ENCODE measurements at places on chromosomes 16 and 17.

DNA sequence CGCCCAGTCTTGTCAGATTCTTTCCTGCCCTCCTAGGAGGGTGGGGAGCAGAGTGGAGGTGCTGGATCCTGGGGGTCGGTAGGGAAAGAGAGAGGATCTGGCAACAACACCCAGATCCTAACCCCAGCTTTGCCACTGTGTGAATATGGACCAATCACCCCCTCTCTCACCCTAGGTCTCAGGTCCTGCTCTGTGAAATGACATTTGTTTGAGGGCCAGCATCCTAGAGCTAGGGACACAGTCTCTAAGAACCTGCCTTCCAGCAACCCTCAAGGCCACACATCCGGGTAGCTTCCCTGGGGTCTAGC is 28.4 kb upstream of the MAP3K14 start:
- DNase-seq = no peak

DNA sequence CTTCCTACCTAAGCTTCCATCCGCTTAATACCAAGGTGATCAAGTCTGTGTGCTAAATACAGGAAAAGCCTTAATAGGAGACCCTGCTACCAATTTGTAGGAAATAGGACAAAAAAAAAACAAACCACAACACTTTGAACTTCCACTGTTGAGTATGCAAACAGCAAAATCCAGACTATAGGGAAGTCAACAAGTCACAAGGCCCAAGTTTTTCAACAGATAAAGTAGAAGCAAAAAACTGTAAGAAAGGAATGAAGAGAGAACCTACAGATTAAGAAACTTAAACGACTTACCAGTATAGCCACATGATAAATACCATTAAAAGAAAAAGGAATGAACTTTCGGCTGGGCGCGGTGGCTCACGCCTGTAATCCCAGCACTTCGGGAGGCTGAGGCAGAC is 7.4 kb downstream of the USP22 start:
- no peak for DNase-seq

DNA sequence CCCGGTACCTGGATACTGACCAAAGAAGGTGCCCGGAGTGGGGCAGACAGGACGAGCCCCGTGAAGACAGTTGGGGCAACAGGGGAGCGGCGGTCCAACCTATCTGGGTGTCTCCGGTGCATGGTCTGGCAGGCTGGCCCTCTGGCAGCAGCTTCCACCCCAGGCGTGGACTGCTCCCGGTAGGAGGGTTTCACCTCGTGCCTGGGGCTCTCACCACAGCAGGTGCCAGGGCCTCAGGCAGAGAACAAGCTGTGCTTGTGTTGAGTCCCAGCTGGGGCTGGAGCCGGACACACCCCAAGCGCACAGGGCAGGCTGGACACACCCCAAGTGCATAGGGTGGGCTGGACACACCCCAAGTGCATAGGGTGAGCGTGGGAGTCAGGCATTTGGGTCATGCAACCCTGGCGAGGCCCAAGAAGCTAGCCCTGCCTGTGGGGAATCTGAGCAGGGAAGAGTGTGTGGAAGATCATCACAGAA is 1.5 kb upstream of the FBXL16 start:
- no peak for DNase-seq

DNA sequence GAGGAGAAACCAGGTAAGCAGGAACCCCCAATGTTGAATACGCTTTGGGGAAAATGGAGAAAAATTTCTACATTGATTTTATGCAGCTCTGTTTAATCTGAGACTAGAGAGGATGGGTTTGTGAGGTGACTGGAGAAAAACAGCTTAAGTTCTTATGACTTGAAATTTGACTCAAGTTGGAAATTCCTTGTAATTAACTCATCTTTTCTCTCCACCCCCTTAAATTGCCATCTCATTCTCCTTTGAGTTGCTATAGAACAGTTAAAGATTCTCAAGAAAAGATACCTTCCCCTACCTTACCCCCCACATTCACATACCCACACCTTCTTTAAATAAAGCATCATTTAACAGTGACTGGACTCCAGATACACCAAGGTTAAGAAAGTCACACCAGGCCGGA is 24.2 kb downstream of the ZNRF1 start:
- DNase-seq = no peak

DNA sequence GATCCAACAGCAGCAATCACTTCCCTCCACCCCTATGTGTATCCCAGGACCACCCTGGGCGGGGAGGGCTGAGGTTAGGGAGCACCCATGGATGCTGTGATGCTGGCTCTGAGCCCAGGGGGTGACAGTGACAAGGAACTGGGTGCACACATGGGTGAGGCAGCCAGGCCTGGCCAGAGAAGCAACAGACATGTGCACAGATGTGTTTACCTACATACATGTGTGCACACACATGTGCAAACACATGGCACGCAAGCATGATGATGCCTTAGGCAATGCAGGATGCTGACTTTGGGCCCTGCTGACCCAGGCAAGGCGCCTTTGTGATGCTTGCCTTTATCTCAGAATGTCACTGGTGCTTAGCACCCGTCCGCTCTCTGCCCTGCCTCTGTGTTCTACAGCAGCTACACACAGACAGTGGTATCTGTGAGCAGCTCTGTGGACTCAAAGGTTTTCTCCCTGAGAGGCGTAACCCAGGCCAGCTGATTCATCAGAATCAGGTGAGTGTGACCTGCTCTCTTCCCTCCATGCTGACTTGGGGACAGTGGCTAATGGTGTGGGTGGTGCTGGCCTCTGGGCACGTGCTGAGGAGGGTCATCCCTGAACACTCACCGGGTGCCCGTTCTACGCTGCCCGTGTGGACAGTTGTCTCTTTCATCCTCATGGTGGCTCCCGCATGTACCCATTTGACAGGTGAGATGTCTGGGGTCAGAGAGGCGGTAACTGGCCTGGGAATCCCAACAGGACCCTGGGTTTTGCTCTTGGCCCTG is 38.5 kb upstream of the KSR1 start:
- no peak for DNase-seq

DNA sequence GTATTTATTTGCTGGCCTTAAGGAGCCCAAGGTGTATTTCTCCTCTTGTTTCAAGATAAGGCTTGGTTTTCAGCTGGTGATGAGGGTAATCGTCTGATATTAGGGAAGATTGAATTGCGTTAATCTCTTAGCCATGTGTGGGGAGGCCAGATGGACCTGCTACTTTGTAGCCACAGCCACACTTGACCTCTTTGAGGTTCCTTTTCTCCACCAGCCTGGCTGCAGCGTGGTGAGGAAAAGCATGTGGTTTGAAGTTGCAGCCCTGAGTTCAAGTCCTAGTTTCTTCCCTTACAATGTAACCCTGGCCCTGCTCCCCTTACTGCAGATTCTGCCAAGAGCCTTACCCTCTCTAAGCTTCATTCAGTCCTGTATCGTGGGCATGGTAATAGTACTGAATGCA is 3.1 kb downstream of the MINK1 start:
- no peak for DNase-seq

GRCh38 chr17:78624324-78625151 is 47.3 kb upstream of the DNAH17 start:
- no peak for DNase-seq

- DNase-seq = peak; percentile 44
Observed at GRCh38 chr16:30615358-30616091, 5.3 kb upstream of the ZNF689 start.

DNA sequence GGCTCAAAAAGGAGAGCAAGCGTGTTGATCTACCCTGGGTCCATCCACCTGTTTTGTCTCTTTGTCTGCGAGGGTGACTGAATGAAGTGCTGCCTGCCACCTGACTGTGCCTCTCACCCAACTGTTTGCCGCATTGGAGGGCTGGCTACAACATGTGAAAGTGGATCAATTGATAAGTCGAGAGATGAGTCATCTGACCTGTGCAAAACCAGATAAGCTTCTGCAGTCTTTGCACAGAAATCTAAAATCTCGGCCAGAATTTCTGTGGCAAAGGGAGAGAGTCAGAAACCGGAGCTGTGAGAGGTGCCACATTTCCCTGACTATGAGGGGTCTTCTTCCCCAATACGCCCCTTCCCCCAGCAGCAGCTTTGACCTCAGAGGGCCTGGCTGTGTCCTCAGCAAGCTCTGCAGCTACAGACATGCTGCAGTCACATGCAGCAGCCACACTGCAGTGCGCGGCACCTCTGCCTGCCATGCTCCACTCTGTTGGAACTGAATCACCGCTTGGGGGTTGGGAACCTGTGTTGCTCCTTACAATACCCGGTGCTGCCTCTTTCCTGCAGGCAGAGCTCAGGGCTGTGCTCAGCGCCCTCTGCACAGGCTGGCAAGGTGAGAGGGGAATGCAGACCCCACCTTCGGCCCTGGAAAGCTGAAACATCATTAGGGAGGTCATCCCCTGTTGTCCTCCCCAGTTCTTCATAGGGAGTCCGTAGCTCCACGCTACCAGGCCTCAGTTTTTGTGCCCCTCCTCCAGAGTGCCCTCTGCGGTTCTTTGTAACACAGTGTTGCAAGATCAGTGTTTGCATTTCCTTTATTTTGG is 16.2 kb upstream of the HAS3 start:
- DNase-seq = no peak

- DNase-seq = no peak
Observed at GRCh38 chr17:17079336-17079735, 37.1 kb downstream of the MPRIP start.

GRCh38 chr17:69275751-69276150 is 47.1 kb upstream of the ABCA10 start:
- DNase-seq = no peak

DNA sequence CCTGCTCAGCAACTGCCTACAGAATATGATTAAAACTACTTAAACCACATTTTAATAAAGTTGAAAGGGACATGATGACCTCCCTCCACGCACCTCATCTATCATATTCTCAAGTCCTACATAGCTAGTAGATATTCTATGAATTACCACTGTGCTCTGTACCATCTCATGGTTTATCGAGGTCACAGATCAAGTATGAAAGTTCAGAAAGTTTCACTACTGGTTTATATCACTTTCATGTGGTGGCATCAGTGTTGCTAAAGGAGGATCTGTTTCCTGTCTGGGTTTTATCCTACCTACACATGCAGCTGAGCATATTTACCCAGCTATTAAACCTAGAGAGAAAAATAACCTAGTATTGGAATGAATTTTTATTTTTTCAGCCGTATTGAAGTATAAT is 214.9 kb upstream of the MON1B start:
- no peak for DNase-seq

- DNase-seq = no peak
Observed at GRCh38 chr16:70437582-70438557, 1.0 kb downstream of the ST3GAL2 start.

GRCh38 chr16:349211-349610 is 3.3 kb downstream of the AXIN1 start:
- no peak for DNase-seq

DNA sequence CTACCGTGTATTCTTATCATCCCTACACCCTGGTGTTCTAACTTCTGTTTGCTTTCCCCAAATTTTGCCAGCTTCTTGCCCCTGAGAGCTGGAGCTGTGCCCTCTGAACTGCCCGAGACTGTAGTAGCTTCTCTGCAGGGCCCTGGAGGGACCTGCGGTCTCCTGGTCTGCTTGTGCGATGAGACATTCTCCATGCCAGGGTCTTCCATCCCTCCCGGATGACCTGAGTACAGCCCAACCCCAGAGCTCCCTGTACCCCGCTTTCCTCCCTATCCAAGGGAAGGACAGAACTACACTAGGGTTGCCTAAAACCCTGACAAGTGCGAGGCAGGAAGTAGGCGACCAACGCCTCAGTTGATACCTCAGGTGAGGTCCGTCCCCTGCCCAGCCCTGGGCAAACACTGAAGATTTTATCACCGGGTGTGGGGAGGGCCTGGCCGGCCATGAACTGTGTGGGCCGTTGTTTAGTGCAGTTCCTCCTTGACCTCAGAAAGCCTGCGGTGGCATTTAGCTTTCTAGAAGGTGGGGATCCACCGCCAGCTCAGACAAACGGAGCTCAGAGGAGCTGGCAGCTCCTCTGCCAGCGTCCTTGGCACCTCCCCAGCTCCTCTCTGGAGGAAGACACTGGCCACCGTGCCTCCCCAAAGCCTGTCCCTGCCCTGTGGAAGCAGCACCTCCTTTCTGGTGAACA is 13.7 kb downstream of the CANT1 start:
- DNase-seq = no peak

- DNase-seq = no peak
Observed at GRCh38 chr16:67311607-67312488, 14.7 kb downstream of the KCTD19 start.

GRCh38 chr17:43914451-43914850 is 7.1 kb upstream of the MPP2 start:
- no peak for DNase-seq

DNA sequence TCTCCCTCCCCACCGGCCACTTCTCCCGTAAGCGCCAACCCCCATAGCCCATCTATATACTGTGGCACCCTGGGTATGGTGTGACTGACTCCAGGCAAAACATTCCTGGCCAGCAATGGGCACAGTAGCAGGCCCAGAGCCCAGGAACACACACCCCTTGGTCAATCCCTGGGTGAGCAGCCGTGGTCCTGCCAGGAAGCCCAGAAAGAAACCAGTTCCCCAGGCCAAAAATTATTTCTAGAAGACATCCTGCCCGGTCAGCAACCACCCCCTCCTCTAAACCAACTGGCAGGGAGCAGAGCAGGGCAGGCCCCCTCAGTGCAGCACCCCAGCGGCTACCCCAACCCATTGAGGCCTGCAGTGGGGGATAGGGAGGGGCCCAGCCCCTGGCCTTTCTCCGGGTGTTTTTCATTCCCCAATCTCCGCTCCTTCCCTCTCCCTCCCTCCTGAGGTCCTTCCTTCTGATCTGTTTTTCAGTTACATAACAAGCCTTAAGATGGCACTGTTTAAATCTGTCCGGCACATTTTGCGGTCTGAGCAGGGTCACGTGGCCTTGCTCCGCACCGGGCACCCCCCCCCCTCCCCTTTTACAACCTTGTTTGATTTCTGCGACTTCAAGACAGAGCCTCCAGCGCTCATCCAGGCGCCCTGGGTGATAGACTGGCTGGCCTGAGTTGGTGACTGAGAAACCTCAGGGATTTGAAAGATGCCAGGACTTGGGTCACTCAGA is 2.0 kb downstream of the NPTX1 start:
- DNase-seq = no peak

DNA sequence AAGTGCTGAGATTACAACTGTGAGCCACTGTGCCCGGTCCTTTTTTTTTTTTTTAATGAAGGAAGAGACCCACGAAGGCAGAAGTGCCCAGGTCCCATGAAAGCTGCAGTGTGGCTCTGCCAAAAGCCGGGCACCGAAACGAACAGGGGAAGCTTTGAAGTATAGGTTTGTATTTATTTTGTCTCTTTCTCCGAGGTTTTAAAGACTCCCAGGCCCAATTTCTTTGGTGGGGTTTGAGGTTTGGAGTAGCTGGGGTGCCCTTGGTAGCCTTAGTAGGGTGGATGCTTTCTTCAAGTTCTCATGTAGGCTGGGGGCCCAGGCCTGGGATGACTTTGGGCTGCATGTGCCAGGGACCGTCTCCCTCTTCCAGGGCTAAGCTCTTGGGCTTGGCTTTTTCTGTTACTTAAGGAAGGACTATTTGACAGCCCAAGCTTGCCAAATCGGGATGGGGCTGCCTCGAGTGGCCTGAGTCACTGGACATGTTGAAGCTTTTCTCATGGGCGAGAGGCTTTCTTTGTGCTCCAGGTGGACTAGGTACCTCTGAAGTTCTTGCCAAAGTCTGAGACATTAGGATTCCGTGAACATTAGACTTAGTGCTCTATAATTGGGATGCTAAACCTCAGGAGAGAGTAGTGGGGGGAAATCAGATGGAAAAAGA is 66.3 kb downstream of the WIPI1 start:
- DNase-seq = no peak

Data from effector memory CD4-positive, alpha-beta T cell (primary cell).